ENCODE measurements at places on chromosomes 12 and 14.
A peak's percentile ranks its signal among the peaks of the same experiment; 100 is the strongest.

- DNase-seq, result no peak
Observed at GRCh38 chr14:101634202-101634849, 73.0 kb downstream of the DIO3 start.

DNA sequence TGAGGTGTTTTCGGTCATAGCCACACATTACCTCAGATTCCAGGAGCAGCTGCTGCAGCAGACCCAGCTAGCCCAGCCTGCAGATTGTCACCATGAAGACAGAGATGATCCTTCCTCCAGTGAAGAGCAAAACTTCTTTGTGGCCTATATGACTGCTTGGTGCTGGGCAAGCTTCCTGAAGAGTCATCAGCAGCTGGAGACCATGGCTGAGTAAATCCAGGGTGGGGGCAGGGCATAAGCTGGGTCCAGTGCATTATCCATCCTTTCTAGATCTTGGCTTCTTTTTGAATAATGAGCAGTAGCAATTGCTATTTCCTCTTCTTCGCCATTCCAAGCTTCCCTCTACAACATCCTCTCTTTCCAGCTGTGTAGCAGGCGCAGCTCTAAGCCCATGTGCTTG, 373.1 kb upstream of the DDHD1 start:
- DNase-seq, result no peak

- no peak for DNase-seq
Observed at GRCh38 chr12:113844495-113845210, 121.5 kb downstream of the RBM19 start.

DNA sequence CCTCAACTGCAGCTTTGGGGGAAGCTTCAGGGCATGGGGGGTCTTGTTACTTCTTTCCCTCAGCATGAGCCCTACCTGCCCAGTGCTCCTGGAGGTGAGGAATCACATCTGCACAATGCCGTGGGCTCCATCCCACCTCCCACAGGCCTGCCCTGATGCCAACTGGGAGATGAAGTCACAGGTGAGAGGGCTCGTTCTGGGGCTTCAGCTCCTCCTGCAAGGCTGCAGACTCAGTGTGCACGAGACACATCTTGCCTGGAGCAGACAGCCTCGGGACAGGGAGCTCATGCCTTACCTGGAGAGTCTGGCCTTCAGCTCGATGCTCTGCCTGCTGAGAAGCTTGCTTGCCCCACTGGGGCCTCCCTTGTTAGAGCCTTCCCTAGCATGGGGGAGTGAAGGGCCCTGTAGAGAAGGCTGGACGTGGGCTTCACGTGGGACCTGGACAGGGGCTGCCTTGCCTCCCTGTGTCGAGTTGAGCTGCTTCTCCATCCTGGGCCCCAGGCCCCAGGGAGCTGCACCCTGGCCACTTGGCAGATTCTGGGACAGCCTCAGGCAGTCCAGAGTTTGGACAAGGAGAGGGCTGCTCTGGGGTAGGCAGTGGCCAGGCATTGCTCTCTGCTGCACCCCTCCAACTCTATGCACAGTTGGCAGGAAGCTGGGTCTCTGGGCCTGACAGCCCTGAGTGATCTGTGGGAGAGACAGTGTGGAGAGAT, 171.4 kb downstream of the KIF26A start:
- no peak for DNase-seq

DNA sequence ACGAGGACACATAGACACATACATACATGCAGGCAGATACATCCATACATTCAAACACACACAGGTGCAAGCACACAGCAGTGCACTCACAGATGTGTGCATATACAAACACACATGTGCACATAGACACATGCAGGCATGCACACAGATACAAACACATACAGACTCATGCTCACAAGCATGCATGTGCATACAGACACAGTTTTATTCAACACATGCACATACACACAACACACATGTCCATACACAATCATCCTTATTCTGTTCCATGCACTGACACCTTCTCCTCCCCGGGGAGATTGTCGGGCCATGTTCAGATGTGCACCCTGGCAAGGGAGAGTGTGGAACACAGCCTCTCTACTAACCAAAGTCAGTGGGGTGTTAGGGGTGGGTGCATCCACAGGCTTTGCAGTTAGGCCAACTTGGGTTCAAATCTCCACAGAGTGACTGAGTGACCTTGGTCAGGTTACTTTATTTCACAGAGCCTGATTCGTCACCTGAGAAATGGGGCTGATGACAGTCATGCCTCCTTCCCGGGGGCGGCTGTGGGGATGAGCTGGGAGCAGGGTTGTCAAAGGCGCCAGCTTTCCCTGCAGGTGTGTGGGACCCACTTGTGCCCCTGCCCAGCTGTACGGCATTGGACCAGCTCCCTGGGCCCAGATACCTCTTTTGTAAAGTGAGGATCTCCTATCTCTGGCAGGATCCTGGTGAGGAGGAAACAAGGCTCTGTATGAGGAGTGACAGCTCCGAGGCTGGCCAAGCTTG, 250.1 kb downstream of the SLC41A2 start:
- no peak for DNase-seq

GRCh38 chr12:98002887-98003493, 512.4 kb upstream of the TMPO start:
- DNase-seq, result peak; percentile 15

DNA sequence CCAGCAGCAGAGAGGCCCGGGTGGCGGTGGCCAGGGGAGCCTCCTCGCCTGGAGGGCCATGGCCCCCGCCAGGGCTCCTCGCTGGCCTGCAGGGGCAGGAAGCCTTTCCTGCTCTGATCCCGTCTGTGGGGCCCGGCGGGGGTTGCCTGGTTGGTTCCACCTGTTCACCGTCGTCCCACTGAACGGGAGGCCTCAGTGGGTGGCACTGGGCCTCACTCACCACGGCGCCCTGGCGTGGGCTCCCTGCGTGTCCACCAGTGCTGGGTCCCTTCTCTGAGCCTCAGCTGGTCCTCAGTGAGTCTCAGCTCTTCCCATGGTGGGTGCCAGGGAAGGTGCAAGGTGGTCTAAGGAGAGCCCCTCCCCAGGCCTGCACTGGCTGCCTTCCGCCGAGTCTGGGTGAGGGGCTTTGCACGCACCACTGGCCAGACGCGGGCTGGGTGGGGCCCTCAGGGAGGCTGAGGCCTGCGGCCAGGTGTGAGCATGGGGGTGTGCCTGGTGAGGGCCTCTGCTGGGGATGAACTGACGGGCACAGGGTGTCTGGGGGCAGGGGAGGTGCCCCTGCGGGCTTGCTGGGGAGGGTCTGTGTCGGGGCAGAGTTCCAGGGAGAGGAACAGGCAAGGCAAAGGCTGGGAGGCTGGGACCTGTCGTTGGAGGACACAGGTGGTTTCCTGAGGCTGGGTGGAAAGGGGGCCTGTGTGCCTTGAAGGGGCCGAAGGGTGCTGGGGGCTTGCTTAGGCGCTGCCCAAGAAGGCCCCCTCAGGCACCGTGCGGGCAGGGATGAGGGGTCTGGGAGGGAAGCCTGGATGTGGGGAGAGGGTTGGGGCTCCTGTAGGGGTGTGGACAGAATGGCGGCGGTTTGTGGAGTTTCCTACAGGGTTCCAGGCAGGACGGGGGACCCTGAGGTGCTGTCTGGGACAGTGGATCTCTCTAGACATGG, 339.8 kb downstream of the TMEM121 start:
- no peak for DNase-seq

GRCh38 chr12:62882696-62883095, 52.3 kb downstream of the PPM1H start:
- no peak for DNase-seq

DNA sequence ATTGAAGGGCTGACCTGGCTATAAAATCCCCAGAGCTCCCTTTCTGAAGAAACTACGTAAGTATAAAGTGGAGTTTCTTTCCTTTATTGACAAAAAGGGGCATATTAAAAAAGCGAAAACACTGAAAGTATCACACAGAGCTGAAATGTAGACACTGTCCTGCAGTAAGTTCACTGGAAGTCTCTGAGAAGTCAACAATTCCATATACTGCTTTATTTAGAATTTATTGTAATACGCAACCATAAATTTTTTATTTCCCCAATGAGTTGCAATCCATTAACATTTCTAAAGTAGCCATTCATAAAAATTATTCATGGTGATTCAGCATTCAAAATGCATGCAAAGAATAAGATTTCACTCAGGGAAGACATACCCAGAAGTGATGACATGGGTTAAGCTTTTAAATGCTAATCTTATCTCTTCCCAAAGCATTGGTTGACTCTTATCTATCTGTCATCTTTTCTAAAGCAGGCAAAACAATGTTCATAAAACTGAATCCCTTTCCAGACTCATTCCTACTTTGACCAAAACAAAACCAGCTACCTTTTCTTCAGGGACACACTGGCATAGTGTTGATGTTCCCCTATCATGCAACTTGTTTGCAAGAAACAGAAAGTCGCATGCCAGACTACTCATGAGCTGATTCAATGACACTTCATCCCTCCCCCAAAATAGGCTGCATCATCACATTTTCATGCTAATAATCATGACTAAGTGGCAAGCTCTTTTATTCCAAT, 17.3 kb downstream of the KITLG start:
- DNase-seq, result no peak

- DNase-seq, result no peak
Observed at GRCh38 chr14:100691395-100692056, 35.2 kb upstream of the DLK1 start.

DNA sequence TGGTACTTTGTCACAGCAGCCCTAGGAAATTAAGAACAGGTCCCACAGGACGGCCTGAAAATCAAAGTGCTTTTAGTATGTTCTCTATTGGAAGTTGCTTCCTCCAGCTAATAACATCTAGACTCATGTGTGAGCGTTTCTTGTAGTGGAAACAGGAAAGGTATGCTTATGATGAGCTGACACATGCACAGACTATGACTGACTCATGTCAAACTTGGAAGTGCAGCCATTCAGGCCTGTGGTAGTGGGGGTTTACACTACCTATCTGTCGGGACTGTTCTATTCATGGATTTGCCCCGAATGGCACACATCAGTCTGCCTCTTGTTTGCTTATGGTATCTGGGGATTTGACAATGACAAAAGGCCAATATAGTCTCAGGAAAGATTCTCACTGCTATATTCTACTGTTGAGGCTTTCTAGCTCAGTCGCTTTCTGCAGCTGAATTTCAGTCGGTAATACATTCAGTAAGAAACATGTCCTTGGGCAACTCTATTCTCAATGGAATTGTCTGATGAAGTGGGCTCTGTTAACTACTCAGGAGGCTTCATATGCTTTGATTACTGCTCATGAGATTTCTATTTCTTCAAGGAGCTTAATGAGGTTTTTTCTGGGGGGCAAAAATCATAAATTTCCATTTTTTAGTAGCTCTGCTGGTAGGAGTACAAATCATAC, 270.3 kb upstream of the DAAM1 start:
- no peak for DNase-seq

DNA sequence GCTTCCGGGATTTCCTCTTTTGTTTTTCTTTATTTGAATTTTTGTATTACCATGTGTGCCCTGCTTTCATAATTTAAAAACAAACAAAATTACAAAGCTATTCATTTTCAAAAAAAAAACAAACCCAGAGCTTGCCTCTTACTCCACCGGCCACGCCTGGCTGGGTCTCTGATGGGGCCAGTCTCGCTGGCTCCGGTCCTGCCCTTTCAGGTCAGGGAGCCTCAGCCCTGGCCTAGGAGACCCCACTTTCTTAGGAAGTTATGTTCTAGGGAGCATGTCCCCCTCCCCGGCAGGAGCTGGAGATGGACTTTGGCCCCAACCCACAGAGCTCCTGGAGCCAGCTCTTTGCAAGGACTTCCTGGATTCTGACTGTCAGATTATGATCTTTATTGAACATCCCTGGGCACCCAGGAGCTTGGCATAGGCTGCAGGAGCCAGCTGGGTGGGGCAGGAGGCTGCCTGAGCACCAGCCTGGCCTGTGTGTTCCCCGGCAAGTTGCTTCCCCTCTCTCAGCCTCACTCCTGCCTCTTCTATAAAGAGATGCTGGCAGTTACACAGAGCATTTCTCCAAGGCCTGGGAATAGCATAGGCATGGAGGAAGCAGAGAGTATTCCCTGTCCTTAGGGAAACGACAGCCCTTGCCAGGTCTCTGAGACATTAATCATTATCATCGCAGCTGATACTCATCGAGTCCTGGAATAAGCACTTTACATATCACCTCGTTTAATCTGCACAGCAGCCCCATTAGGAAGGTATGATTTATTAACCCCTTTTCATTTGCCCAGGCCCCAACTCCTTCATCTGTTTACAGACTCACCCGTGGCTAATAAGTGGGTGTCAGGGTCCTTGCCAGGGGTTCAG, 3.5 kb downstream of the DEGS2 start:
- no peak for DNase-seq

- DNase-seq, result no peak
Observed at GRCh38 chr14:55348766-55349453, 62.7 kb downstream of the ATG14 start.

DNA sequence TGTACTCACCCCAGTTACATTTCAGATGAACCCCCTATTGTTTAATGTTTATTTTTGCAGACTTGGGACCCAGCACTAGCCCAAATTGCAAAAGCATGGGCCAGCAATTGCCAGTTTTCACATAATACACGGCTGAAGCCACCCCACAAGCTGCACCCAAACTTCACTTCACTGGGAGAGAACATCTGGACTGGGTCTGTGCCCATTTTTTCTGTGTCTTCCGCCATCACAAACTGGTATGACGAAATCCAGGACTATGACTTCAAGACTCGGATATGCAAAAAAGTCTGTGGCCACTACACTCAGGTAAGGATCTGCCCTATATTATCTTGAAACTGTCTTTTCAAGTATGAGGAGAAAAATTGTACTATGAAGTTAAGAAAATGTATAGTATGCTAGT, 1.2 kb downstream of the GLIPR1 start:
- no peak for DNase-seq

DNA sequence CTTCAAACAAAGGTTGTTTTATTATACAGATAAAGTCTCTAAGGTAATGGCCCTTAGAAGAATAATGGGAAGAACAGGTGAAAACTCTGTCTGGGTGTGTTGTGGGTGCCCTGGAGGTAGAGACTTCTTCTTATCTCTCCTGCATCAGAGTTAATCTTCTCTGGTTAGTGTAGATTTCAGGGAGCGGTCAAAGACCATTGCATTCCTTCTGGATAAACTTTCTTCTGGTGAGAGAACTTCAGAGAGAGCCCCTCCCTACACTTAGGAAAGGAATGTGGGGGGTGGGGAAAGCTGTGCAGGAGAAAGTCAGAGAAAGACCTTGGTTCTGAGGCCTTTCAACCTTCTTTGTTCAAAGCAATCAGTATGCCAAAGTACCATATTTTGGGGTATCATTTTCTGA, 658.5 kb downstream of the DIO2 start:
- DNase-seq, result no peak

GRCh38 chr14:99158150-99158549, 113.8 kb downstream of the BCL11B start:
- DNase-seq, result no peak

GRCh38 chr14:60348211-60348610, 99.2 kb downstream of the PPM1A start:
- DNase-seq, result no peak

GRCh38 chr12:121114806-121115205, 17.9 kb upstream of the P2RX7 start:
- no peak for DNase-seq

All from CMK (cell line).